ENCODE measurements at places on chromosomes 1 and 21.

DNA sequence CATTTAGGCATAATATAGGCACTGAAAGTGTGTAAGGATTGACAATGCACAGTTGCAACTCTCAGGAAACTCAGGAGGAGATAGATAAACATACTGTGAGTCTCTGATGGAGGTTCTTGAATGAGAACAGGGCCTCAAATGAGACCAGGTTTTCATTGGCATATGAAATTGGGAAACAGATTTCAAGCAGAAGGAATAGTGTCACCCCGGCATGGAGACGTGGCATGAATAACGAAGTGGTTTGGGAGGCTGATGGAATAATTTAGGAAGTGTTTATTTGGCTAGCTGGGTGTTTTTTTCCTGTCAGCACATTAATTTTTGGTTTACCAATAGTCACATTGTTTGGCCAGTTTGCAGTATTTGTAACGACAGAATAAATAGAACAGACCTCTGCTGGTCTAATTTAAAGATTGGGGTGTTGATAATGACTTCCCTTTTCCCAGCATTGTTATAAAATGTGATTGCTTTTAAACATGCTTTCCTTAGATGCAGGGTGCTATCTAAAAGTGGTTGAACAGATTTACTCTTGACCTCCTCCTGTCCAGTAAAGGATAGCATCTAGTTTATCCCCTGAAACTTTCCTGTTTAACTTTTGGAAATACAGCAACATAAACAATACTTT lies 132.0 kb downstream of the C1orf21 start:
- no peak for DNase-seq

GRCh38 chr1:161772397-161772796 lies 6.3 kb downstream of the ATF6 start:
- no peak for DNase-seq

DNA sequence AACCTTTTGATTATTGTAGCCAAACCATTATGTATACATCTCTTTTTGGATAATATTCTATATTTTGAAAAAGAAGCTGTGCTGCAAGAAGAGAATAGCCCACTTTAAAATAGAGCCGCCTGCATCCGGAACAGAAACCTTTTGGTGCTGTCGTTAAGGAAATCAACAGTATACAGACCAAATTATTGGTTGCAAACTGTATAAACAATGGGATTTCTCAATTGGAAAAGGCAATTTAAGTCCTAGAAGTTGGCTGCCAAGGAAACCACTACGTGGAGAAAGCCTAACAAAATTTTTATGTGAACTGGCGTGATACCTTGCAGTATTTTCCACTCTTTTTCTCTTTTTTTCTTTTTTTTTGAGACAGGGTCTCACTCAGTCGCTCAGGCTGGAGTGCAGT lies 25.8 kb downstream of the DESI2 start:
- no peak for DNase-seq

DNA sequence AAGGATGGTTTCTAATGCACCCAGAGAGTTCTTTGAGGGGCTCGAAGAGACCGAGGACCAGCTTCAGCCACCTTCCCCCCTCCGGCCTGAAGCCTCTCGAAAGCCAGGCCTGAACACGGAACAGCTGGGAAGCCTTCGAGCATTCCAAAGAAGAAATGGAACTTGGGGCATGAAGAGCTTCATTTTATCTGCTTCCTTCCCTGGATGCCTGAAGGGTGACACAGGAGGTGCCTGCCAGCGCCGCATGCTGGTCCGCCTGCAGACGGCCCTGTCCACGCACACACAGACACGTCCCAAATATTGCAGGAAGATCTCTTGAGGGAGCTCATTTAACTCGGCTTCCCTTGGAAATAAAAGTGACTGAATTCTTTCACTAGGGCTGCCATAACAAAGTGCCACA lies 73.7 kb downstream of the TOMM20 start:
- DNase-seq, result no peak

- DNase-seq, result no peak
These were observed 8.7 kb upstream of the UMODL1 start for GRCh38 chr21:42062236-42063022.

Measured in AG10803 (cell line).